ENCODE measurements at places on chromosomes 11 and 22.
A peak's percentile ranks its signal among the peaks of the same experiment; 100 is the strongest.

GRCh38 chr11:43419460-43419859 is 60.7 kb downstream of the TTC17 start:
- no peak for DNase-seq
- H3K27ac ChIP-seq: no peak overlapping the region
- H3K36me3 ChIP-seq: peaks cover 7% of the 10 kb centered on the region
- H3K27me3 ChIP-seq: no peaks in the 10 kb centered on the region
- no peaks in the 10 kb centered on the region for H3K4me1 ChIP-seq
- no peak overlapping the region for H3K4me3 ChIP-seq

DNA sequence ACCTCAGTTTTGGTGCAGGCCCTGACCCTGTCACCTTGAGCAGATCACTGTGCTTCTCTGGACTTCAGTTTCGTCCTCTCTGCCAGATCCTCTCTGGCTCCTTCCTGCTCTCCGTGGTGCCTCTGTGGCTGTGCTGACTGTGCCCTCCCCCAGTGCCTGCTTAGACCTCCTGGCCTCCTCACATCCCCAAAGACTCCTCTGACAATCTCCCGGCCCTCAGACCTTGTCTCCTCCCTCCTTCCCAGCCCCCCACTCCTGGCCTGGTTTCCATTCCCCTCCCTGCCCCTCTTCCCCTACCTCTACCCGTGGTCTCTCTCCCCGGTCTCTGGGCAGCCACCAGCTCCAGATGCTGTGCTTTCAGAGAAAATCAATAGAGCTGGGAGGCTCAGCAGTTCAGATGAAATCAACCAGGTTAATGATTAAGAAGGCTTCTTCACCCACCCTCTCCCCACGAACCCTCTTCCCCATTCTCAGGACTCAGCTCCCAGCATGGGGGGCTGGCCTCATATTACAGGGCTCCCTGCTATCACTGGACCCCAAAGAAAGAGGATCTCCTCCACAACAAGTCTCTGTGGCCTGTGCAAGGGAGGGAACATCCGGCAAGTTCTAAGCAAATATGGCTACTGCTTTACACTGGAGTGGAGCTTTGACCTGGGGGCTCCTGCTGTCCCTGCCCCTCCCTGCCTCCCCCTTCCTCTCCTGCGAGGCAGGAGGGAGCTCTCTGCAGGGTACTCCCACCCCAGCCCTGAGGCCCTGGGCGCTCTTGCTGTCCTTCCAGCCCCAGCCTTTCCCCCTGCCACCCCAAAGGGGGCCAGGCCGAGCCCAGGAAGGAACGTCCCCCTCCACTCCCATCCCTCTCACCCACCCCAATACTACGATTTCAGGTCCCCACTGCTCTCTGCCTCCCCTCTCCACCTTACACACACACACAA is 8.5 kb downstream of the BACE1-AS start:
- DNase-seq: no peak
- no peak overlapping the region for H3K4me3 ChIP-seq
- peaks cover 6% of the 10 kb centered on the region for H3K27me3 ChIP-seq

DNA sequence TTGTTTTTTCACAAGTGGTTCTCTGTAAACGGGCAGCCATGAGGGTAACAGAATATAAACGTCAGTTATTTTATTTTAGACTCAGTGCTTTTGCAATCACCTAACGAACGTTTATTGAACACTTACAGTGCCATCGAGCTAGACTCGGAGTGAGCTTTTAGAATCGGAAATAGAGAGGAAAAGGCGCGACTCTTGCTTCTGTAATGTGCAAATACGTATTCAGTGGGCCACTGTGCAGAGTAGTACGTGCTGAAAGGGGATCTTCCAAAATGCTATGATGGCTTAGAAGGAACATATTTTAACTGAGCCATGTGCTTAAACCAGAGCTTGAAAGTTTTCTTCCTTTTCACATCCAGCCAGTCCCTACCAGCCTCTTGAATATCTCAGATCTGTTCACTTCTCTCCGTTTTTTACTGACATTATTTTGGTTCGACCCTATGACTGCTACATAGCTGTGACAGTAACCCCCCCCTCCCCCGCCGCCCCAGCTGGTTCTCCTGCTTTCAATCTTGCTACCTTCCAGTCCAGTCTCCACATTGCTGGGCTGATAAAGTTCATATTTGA is 468 bp downstream of the DDIAS start:
- DNase-seq: no peak
- peak overlapping the region; percentile 98 for H3K4me3 ChIP-seq
- H3K36me3 ChIP-seq: no peaks in the 10 kb centered on the region
- H3K27ac ChIP-seq: peak overlapping the region; percentile 84
- H3K27me3 ChIP-seq: no peaks in the 10 kb centered on the region

GRCh38 chr11:18108254-18108653 is 2.4 kb upstream of the SAAL1 start:
- H3K4me1 ChIP-seq: peaks cover 8% of the 10 kb centered on the region
- no peak overlapping the region for H3K27ac ChIP-seq
- no peak for DNase-seq
- H3K4me3 ChIP-seq: no peak overlapping the region

DNA sequence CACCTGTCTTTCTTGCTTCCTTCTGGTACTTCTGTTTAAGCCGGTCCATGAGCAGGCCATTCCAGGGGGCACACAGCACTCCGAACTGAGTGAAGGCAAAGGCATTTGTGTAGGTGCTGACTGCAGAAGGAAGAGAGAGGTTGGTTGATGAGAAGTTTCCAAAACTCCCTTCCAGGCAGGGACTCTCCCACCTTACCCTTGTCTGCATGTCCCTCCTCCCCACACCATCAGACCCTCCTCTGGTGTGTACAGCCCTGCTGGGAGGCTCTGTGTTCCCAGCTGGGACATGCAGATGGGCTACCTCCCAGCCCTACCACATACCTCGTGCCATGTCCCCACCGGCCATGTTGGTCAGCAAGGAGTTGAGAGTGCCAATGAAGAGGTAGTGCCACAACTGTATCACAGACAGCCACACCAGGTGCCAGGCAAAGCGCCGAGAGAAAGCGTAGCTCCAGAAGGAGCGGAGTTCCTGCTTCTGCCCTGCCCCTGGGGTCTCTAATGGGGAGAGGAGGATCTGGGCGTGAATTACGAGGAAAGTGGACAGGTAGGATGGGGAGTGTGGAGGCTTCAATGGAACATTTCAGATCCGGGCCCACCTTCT is 12.2 kb downstream of the SLC43A3 start:
- DNase-seq: no peak
- H3K27ac ChIP-seq: no peak overlapping the region
- peaks cover 62% of the 10 kb centered on the region for H3K36me3 ChIP-seq
- no peaks in the 10 kb centered on the region for H3K27me3 ChIP-seq
- H3K4me3 ChIP-seq: no peak overlapping the region

DNA sequence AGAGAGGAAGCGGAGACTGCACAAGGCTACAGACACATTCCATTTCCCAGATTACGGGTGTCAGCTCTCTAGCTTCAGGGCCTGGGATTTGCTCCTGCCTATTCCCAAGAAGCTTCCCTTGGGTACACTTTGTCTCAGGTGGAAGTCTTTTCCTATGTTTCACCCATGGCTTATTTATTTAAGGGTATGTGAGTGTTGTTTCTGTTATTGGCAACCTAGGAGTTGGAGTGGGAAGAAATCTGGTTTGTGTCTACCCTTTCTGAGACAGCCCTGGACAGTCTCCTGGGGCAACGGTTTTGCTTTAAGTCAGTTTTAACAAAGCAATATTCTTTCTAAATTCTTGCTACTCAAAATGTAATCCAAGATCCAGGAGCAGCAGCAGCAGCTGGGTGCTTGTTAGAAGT is 127.0 kb downstream of the MICAL2 start:
- peaks cover 26% of the 10 kb centered on the region for H3K4me1 ChIP-seq
- H3K4me3 ChIP-seq: no peak overlapping the region
- H3K27me3 ChIP-seq: no peaks in the 10 kb centered on the region
- no peak for DNase-seq
- H3K27ac ChIP-seq: no peak overlapping the region

DNA sequence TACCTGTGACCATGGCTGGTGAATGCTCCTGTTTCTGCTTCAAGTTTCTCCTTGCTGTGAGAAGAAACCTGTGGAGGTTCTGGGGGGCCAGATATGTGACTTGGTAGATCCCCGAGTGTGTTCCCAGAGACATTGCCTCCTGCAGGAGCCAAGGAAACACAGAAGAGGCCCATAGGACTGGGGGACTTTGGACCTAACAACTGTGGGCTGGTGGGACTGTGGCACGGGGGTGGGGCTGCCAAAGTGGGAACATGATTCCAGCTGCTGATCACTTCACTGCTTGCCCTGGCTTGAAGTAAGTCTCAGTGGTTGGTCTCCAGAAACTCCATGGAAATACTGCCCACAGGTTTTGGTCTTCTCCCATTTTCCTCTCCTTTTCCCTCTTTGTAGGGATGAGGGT is 4.1 kb upstream of the NR1H3 start:
- H3K4me3 ChIP-seq: no peak overlapping the region
- H3K36me3 ChIP-seq: no peaks in the 10 kb centered on the region
- no peak for DNase-seq
- no peaks in the 10 kb centered on the region for H3K27me3 ChIP-seq
- H3K4me1 ChIP-seq: peaks cover 12% of the 10 kb centered on the region
- H3K27ac ChIP-seq: no peak overlapping the region

GRCh38 chr11:13152736-13153541 is 124.7 kb upstream of the BMAL1 start:
- H3K4me1 ChIP-seq: no peaks in the 10 kb centered on the region
- H3K4me3 ChIP-seq: no peak overlapping the region
- DNase-seq: no peak
- H3K27me3 ChIP-seq: peaks cover 33% of the 10 kb centered on the region
- H3K36me3 ChIP-seq: peaks cover 10% of the 10 kb centered on the region

- no peaks in the 10 kb centered on the region for H3K27me3 ChIP-seq
- peak overlapping the region; percentile 38 for H3K27ac ChIP-seq
- peaks cover 39% of the 10 kb centered on the region for H3K4me1 ChIP-seq
- no peak for DNase-seq
- peak overlapping the region; percentile 72 for H3K4me3 ChIP-seq
Observed at GRCh38 chr11:14270690-14271542, 88.1 kb downstream of the RRAS2 start.

- H3K36me3 ChIP-seq: no peaks in the 10 kb centered on the region
- peaks cover 11% of the 10 kb centered on the region for H3K27me3 ChIP-seq
- H3K4me3 ChIP-seq: no peak overlapping the region
- no peak overlapping the region for H3K27ac ChIP-seq
- H3K4me1 ChIP-seq: no peaks in the 10 kb centered on the region
Observed at GRCh38 chr11:111148953-111149352, 96.6 kb upstream of the POU2AF2 start.

- no peak overlapping the region for H3K4me3 ChIP-seq
- H3K27ac ChIP-seq: peak overlapping the region; percentile 13
- H3K36me3 ChIP-seq: peaks cover 18% of the 10 kb centered on the region
- no peaks in the 10 kb centered on the region for H3K27me3 ChIP-seq
- peaks cover 15% of the 10 kb centered on the region for H3K4me1 ChIP-seq
Observed at GRCh38 chr22:31550871-31551370, 54.6 kb downstream of the SFI1 start.

- H3K4me3 ChIP-seq: no peak overlapping the region
- no peak for DNase-seq
- H3K27ac ChIP-seq: no peak overlapping the region
Observed at GRCh38 chr11:2752204-2752770, 52.5 kb upstream of the KCNQ1OT1 start.

- DNase-seq: no peak
- peaks cover 17% of the 10 kb centered on the region for H3K4me1 ChIP-seq
- H3K36me3 ChIP-seq: no peaks in the 10 kb centered on the region
Observed at GRCh38 chr11:9247863-9248262, 17.3 kb downstream of the DENND5A start.

- no peaks in the 10 kb centered on the region for H3K4me1 ChIP-seq
- no peak overlapping the region for H3K4me3 ChIP-seq
- no peak overlapping the region for H3K27ac ChIP-seq
Observed at GRCh38 chr11:78851878-78852586, 277.4 kb upstream of the NARS2 start.

GRCh38 chr11:727859-728748 is 19.2 kb upstream of the TALDO1 start:
- no peaks in the 10 kb centered on the region for H3K36me3 ChIP-seq
- H3K27ac ChIP-seq: no peak overlapping the region
- H3K4me1 ChIP-seq: peaks cover 4% of the 10 kb centered on the region

DNA sequence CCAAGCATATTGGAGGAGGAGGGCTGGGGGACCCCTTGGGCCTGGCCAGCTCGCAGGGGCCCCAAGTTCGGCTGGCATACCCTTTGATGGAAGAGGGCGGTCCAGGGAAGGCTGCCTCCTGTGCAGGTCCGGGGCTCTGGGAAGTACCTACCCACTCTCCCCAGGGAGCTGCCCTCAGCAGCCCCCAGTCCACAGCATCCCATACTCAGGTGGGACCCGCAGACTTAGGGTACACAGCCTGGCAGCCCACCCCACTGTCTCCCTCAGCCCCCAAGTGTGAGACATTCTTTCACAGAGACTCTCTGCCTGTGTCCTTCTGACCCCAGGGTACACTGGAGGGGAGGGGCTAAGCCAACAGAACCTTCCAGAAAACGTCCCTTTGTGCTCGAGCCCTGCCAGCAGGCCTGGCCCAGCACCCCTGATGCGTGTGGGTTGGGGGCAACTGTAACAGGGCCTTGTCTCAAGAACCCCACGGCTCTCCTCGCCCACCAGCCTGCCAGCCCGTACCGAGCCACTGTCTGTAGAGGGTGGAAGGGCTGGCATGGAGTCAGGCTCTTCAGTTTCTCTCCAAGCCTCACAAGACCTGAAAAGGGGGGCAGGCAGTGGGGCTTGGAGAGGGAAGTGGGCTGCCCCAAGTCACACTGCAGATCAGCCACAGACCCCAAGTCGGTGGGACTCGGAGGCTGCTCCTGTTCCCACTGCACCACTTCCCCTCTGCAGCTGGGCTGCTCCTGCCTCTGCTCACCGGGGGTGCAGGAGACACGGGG is 7.0 kb upstream of the TNFRSF13C start:
- no peaks in the 10 kb centered on the region for H3K27me3 ChIP-seq
- no peaks in the 10 kb centered on the region for H3K36me3 ChIP-seq
- H3K27ac ChIP-seq: no peak overlapping the region
- H3K4me1 ChIP-seq: no peaks in the 10 kb centered on the region
- no peak overlapping the region for H3K4me3 ChIP-seq
- DNase-seq: no peak

DNA sequence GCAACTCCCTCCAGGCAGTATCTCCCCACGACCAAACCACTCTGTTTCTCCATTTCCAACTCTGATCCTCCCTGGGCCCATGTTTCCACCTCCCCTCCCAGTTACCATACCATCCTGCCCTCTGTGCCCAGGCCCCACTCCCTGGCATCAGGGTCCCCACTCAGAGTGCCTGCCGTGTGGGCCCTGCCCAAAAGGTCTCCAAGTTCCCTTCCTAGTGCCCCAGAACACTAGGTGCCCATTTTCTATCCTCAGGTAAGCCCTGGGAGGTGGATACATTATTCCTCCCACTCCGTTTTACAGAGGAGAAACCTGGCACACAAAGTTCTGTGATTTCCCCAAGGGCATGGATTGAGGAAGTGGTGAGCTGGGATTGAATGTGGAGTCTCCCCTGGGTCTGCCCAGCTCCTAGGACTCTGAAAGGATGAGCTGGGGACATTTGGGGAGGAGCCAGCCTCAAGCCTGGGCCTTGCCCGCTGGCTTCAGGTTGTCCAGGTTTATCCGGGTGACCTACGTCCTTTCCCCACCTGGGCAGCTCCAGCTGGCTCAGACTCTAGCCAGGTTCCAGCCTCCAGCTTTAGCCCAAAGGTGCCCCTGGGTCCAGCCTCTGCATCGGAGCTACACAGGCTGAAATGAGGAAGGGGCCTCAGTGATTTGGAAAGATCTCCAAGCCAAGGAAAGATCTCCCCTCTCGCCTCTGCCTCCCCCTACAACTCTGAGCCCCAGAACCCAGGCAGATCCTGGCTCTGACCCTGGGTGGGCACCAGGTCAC is 2.2 kb upstream of the GSTT4 start:
- no peak overlapping the region for H3K4me3 ChIP-seq
- H3K27ac ChIP-seq: no peak overlapping the region
- peaks cover 13% of the 10 kb centered on the region for H3K4me1 ChIP-seq
- no peak for DNase-seq

GRCh38 chr11:81174646-81175330 is 1558.9 kb downstream of the FAM181B start:
- H3K36me3 ChIP-seq: peaks cover under 1% of the 10 kb centered on the region
- H3K4me1 ChIP-seq: no peaks in the 10 kb centered on the region
- DNase-seq: no peak
- H3K27me3 ChIP-seq: no peaks in the 10 kb centered on the region

Measured in natural killer cell treated with Interleukin-12 subunit alpha and Interleukin-12 subunit beta and Interleukin-15 and Interleukin-18, amount 100 ng/mL, for 72 hours (primary cell).